ENCODE measurements at places on chromosomes 13 and 19.
A peak's percentile ranks its signal among the peaks of the same experiment; 100 is the strongest.

- DNase-seq = no peak
Measured at GRCh38 chr19:33687481-33688170, 65.9 kb downstream of the CHST8 start.

DNA sequence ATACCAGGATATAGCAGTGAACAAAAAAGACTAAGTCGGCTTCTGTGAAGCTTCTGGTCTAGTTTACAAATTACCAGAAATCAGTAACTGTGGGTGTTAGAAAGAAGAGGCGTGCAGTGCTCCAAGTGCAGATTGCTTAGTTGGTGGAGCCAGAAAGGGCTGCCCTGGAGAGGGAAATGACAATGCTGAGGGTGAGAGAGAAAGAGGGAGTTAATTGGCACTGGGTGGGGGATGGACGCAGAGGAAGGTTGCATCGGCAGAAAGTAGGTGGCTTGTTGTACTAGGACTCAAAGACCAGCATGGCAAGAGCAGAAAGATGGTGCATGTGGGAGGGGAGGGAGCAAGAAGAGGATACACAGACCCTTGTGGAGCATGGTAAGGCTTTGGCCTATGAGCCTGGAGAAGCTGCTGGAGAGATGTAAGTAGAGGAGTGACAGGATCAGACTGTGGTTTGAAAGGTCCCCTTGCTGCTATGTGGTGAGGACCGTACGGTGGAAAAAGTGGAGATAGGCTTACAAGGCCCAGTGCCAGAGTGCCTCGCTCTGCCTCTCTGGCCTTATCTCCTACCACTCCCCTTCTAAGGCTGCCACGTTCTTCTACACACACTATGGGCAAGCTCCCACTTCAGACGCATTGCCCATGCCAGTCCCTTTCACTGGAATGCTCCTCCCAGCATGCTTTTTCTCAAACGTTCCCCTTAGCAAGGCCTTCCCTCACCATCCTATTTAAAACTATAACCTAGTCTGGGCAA, 13.5 kb downstream of the SMG9 start:
- DNase-seq = no peak

DNA sequence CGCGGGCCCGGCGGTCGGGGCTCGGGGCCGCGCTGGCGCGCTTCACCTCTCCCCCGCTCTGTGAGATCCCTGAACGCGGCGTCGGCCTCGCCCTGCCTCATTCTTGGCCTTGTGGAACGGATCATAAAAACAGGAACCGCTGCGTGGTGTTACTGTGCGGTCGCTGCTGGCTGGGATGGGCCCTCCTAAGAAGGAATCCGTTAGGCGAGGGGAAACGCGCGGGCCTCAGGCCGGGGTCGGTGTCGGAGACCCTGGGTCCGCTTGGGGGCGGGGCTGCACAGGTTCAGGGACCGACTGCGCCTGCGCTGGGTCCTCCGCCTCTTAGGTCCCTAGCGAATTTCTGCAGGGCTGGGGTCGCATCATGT, 381 bp downstream of the CKAP2 start:
- peak; percentile 75 for DNase-seq

GRCh38 chr19:57583104-57583520, 833 bp upstream of the ZIK1 start:
- DNase-seq = no peak

DNA sequence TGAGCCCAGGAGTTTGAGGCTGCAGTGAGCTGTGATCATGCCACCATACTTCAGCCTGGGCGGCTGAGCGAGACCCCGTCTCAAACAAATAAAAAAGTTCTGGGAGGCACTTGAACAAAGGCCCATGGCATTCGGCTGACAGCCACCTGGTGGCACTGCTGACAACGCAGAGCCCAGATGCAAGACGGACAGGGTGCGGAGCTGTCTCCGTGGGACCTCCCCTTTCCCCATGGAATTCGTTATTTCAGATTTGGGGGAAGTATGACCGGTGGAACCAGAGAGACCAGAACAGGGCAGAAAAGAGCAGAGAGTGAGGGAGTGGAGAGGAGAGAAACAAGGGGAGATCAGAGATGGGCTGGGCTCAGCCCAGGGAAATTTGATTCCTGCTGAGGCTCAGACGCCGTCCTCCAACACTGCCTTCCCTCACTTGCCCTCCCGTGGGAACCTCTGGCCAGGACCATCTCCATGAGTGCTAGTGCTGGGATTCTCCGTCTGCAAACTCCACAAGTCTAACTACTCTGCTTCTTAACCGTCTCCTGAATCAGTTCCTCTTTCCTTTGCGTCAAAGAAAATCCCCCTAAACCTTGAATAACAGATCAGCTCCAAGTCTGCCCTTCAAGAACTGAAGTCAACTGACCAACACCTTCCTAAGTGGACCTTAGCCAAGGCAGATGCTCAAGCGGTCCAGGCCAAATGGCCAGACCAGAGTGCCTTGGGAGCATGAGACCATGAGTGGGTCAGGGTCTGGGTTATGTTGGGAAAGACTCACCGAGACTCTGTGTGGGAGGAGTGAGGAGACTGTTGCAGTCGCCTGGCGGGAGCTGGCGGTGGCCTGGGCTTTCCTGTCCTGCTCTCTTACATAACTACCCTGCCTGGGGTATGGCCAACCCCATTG, 11.9 kb upstream of the ATF5 start:
- DNase-seq = no peak

DNA sequence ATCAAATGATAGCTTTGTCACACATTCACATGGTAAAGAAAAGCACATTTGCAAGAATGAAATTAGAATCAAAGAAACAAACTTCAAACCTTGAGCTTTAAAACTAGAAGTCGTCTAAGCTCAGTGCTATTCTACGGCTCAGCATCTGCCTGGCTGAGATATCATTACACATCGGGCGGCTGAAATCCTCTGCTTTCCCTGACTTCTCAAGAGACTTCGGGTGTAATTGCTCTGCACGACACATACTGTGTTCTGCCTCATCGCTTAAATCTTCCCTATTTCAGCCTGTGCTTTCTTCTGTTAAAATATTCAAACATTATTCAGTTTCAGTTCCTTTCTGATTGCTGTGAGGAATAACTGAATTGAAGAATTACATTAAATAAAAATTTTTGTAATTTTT, 265.3 kb downstream of the NALCN start:
- DNase-seq = no peak

DNA sequence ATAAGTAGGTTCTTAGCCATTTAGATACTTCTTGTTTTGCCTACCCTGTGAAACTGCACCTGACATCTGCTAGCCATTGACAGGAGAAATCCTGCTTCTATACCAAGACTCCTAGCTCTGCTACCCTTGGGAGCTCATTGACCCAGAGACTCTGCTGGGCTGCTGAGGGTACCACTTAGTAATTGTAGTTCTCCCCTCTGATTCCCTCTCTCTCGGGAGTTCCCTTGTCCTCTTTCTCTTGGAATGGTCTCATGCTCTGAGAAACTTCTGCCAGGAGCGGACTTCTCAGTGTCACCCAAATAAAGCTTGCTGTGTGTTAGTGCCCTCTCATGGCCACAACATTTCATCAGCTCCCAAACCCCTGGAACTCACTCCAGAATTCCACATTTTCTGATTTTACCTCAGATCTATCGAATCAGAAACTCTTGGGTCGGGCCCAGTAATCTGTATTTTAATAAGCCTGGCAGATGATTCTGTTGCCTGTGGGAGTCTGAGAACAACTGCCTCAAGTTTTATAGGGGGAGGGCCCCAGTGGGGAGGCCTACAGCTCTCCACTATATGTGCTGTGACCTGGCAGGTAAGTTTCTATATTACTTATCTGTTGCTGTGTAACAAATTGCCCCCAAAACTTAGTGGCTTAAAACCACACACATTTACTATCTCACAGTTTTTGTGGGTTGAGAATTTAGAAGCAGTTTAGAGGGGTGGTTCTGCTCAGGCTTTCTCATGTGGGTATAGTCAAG, 221.1 kb downstream of the TDRD3 start:
- DNase-seq = no peak

- no peak for DNase-seq
Measured at GRCh38 chr13:20984879-20985278, 76.5 kb downstream of the LATS2 start.

- no peak for DNase-seq
Measured at GRCh38 chr13:40895227-40896184, 106.1 kb downstream of the SLC25A15 start.

DNA sequence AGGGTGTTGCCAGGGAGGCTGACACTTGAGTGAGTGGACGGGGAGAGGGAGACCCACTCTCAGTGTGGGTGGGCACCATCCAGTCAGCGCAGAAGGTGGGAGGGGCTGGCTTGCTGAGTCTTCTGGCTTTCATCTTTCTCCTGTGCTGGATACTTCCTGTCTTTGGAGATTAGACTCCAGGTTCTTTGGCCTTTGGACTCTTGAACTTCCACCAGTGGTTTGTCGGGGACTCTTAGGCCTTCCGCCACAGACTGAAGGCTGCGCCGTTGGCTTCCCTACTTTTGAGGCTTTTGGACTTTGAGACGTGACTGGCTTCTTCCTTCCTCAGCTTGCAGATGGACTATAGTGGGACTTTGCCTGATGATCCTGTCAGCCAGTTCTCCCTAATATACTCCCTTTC, 4.3 kb upstream of the LENG8 start:
- no peak for DNase-seq
